ENCODE measurements at places on chromosomes 7 and 10.

GRCh38 chr7:55526770-55527169 is 45.5 kb downstream of the VOPP1 start:
- DNase-seq, result no peak

DNA sequence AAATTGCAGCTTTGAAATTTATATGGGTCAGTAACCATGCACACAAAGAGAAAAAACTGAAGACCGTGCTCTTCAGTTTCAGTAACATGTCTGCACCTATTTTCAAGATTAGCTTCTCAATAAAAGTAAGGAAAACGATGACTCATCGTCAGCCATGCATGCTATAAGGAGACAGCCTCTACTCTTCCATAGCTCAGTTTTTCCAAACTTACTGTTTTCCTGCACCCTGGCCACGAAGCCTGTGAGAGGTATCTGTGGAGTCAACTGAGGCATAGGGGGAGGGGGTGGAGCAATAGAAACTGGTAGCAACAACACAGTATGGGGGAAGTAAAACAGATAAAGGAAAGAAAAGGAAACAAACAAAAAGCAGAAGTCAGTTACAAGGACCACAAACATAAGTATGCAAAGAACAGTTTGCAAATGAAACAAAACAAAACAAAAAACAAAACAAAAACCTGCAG is 58.0 kb downstream of the PDSS1 start:
- DNase-seq, result no peak

DNA sequence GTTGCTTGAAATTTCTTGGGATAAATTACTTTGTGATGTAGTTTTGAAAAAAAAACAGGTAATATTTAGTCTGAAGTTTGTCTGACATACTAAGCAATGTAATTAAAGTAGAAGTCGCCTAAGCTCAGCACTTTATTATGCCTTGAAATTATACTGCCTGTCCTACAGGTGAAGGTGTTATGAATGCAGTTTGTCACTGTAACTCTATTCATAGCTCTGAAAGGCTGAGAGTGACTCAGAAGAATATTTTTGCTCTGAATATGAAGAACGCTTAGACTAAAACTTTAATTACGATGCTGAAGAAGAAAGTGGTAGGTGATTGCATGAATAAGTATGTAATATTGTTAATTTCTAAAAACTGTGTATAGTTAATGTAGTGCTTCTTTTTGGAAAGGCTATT is 9.2 kb downstream of the CFTR start:
- no peak for DNase-seq

DNA sequence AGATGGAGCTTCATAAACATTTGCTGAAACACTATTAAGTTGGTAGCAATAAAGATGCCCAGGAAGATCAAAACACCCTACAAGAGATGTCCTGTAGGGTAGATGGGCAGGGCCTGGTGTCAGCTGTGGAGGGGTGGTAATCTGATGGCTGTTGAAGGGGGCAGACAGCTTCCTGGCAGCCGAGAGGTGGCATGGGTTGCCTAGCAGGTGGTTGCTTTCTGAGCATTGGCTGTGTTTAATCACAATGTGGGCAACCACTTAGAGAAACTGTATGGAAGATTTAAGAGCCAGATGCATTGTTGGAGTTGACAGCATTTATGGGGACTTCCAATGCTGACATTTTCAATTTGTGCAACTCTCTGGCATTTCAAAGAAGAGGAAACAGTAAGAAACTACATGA is 79.9 kb upstream of the SLC26A5 start:
- DNase-seq, result no peak

DNA sequence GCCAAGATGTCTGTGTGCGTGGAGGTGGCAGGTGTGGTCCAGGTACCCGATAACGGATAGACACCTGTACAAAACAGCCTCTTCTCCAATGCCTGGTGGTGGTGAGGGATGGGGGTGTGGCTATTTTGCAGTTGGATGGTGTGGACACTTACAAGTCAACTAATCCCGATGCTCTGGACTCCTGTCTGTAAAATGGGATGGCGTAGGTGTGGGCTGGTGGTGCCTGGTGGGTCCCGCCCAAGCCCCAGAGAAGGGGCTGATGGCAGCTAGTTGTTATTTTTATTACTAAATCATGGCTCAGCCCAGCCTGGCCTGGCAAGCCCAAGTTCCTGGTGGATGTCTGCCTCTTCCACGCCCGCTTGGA is 22.3 kb downstream of the GTF2IRD1 start:
- DNase-seq, result no peak

- no peak for DNase-seq
Measured at GRCh38 chr7:150934045-150934766, 43.9 kb downstream of the KCNH2 start.

DNA sequence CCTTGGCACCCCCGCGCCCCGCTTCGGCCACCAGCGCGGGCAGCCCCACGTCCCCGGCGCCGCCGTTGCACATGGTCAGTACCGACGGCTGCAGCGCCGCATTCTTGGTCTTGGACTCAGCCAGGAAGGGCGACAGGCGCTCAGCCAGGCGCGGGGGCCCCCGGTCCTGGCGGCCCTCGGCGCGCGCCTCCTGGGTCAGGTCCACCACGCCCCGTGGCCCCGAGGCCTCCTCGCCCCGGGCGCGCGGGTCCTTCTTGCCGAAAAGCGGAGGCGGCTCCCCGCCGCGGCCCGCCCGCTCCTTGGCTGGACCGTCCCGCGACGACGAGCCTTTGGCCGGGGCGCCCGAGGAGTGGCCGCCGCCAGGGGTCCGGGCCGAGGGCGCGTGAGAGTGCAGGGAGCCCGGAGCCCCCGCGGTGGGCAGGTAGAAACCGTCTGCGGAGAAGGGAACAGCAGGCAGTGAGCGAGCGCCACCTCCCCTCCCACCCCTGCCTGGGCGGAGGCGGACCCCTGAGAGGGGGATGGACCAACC is 34.7 kb downstream of the TNRC18 start:
- DNase-seq, result no peak

GRCh38 chr10:95513941-95514392 is 47.2 kb downstream of the SORBS1 start:
- no peak for DNase-seq

Measured in stimulated activated CD4-positive, alpha-beta T cell treated with anti-CD3 and anti-CD28 coated beads, Interleukin-4, amount 100 ng/mL, for 1 hour (primary cell).